ENCODE measurements at places on chromosomes 6 and 20. TPM values are rescaled to one million over a fixed set of nuclear protein-coding genes. Genes with fewer than 3 reads are reported as not detected.

DNA sequence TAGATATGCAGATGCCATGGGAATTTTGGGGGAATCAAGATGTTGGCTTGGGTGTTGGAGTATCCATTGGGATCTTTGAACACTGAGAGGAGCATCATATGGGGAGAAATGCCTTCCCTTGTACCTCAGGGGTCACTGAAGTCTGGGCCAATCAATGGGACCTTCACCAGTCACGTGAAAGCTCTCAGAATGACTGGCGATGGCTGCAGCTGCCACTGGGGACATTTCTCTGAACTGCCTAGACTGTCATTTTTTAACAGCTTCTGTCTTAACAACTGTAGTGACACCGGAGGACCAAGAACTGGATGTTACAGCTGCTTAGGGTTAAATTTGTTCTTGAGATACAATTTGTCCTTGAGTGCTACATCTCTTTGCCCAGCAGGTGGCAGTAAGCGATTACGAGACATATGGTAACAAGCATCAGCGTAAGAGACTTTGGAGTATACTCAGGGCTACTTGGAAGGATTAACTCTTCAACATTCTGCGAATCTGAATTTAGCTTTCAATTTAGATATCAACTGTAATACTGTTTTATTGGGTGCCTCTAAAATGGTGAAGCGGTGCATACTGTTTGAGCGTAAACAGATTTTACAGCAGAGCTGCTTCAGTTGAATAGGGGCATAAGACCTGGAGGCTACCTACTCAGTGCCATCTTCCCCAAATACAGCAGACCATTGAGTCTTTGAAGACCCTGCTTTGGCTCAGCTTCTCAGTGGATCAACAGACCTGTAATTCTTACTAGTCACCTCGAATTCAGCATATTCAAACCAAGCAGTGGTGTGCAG, 36.0 kb downstream of the CCN2 start:
- peaks cover 4% of the 10 kb centered on the region for H3K27me3 ChIP-seq
- DNase-seq, result no peak
- no peak overlapping the region for H3K27ac ChIP-seq
- no peaks in the 10 kb centered on the region for H3K4me1 ChIP-seq
- no peaks in the 10 kb centered on the region for H3K36me3 ChIP-seq
- no peak overlapping the region for H3K4me3 ChIP-seq

DNA sequence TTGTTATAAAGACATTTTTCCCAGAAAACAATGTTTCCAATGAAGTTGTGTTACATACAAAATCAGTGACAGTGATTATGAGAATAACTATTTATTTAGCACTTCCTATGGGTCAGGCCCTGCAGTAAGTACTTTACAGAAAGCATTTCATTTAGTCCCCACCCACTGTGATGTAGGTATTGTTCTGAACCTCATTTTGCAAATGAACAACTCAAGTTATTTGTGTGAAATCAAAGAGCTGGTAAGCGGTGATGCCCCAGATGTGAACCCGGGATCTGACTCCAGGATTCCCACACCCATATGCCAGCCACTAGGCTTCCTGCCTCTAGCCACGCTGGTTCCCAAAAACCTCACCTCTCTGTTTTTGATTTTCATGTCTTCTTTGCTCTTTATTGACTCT, 30.9 kb downstream of the FAXC start:
- H3K36me3 ChIP-seq, result no peaks in the 10 kb centered on the region
- H3K27me3 ChIP-seq, result no peaks in the 10 kb centered on the region
- no peak overlapping the region for H3K27ac ChIP-seq
- no peaks in the 10 kb centered on the region for H3K4me1 ChIP-seq
- no peak for DNase-seq
- no peak overlapping the region for H3K4me3 ChIP-seq

GRCh38 chr6:79993012-79993910, 11.2 kb upstream of the TTK start:
- H3K27ac ChIP-seq, result no peak overlapping the region
- H3K4me1 ChIP-seq, result no peaks in the 10 kb centered on the region
- H3K27me3 ChIP-seq, result no peaks in the 10 kb centered on the region
- H3K4me3 ChIP-seq, result no peak overlapping the region

DNA sequence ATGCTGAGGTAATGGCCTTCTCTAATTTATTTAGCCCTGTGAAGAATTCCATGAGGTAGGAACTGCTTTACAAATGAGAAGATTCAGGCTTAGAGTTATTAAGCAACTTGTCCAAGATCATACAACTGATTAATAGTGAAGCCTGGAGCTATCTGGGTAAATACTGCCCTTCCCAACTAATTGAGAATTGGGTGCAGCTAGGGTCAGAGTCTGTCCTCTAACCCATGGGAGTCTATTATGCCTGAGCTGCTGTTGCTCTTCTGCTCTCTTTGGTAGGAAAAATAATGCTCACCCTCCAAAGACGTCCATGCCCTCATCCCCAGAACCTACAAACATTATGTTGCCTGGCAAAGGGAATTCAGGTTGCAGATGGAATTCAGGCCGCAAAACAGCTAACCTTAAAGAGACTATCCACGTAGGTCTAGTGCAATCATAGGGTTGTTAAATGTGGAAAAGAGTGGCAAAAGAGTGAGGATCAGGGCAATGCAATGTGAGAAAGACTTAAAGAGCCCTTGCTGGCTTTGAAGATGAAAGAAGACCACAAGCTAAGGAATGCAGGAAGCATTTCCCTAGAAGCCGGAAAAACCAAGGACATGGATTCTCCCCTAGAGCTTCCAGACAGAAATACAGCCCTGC, 90.1 kb downstream of the SPTLC3 start:
- no peaks in the 10 kb centered on the region for H3K27me3 ChIP-seq
- no peak for DNase-seq
- no peaks in the 10 kb centered on the region for H3K4me1 ChIP-seq
- H3K27ac ChIP-seq, result no peak overlapping the region
- H3K36me3 ChIP-seq, result no peaks in the 10 kb centered on the region

DNA sequence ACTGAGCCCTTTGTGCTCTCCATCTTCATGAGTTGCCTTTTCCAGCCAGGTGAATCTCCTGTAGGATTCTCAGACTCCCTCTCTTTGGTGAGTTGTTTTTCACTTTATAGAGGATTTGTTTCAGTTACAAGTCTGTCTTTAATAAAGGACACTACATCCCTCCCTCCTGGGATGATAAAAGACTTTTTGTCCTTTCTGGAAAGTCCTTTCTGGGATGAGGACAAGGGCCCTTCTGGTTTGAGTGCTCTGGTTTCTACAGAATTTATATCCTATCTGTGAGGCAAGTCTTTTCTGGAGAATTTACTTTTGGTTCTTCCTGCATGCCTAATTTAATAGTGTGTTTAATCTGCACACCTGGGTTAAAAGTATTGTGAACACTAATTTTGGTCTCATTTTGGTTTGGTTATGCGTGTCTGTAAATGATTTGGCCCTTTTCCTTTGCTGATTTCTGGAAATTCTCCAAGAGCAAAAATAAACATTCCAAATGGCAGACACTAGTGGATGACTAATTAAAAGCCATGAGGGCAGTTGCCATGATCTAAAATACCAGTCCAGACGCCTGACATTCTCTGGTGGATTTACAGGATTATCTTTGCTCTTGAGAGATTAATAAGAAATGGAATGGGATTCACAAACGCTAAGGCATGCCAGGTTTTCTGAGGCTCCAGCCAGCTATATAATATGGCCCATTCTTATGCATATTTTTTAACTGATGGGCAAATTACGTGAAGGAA, 44.8 kb downstream of the TCP11 start:
- no peak overlapping the region for H3K4me3 ChIP-seq
- DNase-seq, result no peak
- H3K4me1 ChIP-seq, result no peaks in the 10 kb centered on the region
- H3K27ac ChIP-seq, result no peak overlapping the region

Gene BCAS1
- total RNA-seq, result not detected

Measured in psoas muscle (tissue), 8 donors.